Ovary (tissue), 10 donors: ENCODE measurements at places on chromosomes 11 and 22. TPM values are rescaled to one million over a fixed set of nuclear protein-coding genes. Genes with fewer than 3 reads are reported as not detected.

TMPRSS6 gene
- not detected for total RNA-seq

PATE2 gene
- total RNA-seq: not detected

ANKK1 gene
- 0.83 TPM for total RNA-seq

PKNOX2 gene
- total RNA-seq: 33.4 TPM

SPI1 gene
- total RNA-seq: 12.9 TPM

TLCD5 gene
- total RNA-seq: 8.2 TPM

DNA sequence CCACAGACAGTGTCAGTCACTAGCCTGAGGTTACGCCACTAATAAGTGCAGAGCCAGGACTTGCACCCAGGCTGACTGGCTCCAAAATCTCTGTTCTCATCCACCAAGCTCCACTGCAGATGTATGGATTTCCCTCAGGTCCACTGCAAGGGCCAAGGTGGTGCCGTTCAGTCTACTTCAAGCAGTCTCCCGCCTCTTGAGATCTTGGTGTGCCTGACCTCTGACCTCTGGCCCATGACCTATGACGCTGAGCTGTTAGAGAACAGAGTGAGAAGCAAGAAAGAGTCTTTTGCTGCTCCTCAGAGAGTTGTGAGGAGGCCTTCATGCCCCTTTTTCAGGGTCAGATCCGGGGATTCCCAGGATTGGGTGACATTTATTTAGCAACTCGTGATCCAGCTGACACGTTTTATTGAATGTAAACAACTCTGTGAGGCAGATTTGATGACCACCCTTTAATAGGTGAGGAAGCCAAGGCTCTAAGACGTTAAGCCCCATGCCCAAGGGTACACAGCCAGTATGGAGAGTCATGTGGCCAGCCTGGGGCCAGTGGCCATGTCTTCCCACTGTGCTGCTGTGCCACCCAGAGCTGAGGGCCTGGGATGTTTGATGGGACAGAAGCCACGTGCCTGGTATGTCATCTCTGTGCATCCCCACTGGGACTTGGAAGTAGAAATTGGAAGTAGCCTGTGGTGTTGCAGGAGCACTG, 25.2 kb downstream of the DCPS start:
- no peak for DNase-seq

DNA sequence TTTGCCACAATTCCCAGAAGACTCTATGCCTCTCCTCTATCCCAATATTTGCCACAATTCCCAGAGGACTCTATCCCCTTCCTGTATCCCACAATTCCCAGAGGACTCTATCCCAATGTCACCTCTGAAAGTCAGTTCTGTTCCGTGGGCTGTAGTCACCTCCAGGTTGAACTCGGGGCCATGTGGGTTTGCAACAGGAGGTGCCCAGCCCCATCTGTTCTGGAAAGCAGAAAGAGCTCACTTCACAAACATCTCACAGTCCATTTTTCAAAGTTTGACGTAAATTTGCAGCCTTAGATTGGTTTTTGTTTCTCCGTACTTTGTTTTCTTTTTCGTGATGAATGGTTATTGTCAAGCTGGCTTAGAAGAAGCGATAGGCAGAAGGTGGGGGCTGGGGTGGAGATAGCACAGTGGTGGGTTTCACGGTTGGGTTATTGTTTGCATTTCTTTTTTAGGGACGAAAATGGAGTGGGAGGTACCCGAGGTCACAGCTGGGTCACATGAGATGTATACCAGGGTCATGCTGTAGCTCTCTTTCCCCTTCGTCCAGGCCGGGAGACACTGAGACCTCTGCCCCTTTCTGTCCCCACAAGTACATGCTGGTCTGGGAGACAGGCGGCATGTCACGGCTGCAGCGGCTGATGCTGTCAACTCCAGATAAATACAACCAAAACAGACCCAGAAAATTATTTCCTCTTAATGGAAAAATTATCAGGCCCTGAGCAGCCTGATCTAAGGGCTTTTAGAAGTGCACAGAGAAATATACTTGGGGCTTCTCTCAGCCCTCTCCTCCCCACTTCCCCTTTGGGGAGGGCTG, 374.5 kb downstream of the CADM1 start:
- DNase-seq: no peak

GRCh38 chr11:92413757-92414513, 189.3 kb downstream of the FAT3 start:
- DNase-seq: no peak

GRCh38 chr22:35465109-35465701, 65.3 kb downstream of the MCM5 start:
- DNase-seq: no peak

DNA sequence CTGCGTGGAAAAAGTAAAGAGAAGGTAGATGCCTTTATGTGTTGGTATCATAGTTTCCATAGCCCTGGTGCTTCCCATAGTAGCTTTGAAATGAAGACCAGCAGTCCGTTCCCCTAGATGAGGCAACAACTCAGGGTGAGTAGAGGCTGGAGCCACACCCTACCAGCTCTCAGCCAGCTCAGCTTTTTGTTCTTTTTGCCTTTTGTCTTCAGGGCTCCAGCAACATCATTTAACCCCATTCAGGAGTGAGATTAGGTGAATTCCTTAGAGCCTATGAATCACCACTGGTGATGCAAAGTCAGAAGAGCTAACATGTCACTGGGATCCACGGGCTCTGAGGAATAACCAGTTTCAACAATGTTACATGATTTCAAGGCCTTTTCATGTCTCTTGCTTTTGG, 14.0 kb upstream of the SESN3 start:
- DNase-seq: no peak

GRCh38 chr11:75766443-75767227, 1.9 kb upstream of the DGAT2 start:
- no peak for DNase-seq

DNA sequence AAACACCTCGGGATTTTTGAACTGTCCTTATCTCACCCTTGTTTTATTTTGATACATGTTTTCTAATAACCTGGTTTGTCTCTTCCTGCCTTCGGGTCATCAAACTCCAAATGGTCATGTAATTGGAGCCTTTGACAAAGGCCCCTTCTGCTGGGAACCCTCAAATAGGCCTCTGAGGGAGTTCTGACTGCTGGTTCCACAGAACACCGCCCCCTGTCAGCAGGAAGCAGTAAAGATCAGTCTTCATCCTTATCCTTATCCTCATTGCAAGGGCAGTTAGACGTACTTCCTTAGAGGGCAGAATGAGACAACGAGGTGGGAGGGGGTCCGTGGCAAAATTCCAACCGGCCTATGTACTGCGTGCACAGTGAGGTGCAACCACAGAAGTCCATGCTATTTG, 12.1 kb downstream of the TRIM51 start:
- no peak for DNase-seq

DNA sequence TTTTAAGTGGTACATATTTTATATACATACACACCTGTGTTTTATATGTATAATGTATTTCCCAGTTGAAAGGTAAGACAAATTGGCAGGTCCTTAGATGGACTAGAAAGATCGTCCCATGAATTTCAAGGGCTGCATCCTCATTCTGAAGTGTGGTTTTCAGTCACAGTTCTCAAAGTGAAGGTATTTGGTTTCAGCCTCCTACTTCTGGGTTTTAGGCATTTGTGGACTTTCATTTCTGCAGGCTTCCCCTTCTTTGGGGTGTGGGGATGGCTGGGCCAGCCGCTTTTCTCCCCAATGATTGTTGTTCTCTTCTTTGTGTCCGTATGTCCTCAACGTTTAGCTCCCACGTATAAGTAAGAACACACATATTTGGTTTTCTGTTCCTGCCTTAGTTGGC, 10.0 kb downstream of the DCPS start:
- DNase-seq: peak; percentile 2

- DNase-seq: no peak
Measured at GRCh38 chr11:109654091-109654490, 232.1 kb downstream of the C11orf87 start.

GRCh38 chr22:45502215-45503049, at the start of gene FBLN1:
Gene FBLN1 (plus strand): TSS chr22:45502883. CDS start chr22:45502986, 103 bp downstream.
- peak; percentile 68 for DNase-seq

GRCh38 chr11:7892059-7892699, 38.9 kb downstream of the OR10A6 start:
- DNase-seq: no peak

- DNase-seq: no peak
Measured at GRCh38 chr11:132901638-132902471, 630.4 kb downstream of the OPCML start.
